ENCODE measurements at places on chromosomes 2 and 18.

- no peak for DNase-seq
These were observed 90.8 kb upstream of the MEIS1 start for GRCh38 chr2:66344087-66344663.

DNA sequence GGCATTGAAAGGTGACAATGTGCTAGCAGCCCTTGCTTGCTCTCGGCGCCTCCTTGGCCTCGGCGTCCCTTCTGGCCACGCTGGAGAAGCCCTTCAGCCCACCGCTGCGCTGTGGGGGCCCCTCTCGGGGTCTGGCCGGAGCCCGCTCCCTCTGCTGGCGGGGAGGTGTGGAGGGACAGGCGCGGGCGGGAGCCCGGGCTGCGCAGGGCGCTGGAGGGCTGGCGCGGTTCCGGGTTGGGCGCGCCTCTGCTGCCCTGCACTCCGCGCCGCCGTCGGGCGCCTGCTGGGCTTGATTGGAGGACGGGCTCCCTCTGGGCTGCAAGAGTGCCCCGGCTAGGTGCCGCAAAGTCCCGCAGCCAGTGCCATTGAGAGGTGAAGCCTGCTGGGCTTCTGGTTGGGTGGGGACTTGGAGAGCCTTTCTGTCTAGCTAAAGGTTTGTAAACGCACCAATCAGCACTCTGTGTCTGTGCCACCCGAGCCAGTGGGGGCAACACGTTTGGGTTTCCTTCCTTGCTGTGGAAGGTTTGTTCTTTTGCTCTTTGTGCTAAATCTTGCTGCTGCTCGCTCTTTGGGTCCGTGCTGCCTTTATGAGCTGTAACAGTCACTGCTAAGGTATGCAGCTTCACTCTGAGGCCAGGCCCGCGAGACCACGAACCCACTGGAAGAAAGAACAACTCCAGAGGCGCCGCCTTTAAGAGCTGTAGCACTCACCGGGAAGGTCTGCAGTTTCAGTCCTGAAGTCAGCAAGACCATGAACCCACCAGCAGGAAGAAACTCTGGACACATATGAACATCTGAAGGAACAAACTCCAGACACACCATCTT is 14.8 kb upstream of the IMP4 start:
- peak; percentile 27 for DNase-seq

- no peak for DNase-seq
These were observed 459.5 kb downstream of the FBXO15 start for GRCh38 chr18:73688161-73688560.

- DNase-seq = no peak
These were observed 51.3 kb downstream of the RMDN2 start for GRCh38 chr2:37976411-37976810.

DNA sequence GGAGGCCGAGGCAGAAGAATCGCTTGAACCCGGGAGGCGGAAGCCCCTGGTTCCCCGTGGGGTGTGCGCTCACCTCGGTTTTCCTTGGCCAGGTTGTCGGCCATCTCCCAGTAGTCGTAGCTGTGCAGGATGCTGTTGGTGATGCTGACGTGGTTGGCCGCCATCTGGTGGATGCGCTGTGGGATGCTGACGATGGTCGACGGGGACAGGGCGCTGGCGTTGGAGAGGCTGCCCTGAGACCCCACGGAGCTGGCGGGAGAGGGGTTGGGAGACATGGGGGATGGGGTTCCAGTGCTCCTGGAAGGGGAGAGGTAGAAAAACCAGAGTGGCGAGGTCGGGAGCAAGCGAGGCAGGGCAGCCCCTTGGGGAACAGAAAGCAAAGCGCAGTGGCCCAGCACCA is 64.4 kb upstream of the REV1 start:
- no peak for DNase-seq
